Neural progenitor cell (in vitro differentiated cells): ENCODE measurements at places on chromosomes 6 and 20.

DNA sequence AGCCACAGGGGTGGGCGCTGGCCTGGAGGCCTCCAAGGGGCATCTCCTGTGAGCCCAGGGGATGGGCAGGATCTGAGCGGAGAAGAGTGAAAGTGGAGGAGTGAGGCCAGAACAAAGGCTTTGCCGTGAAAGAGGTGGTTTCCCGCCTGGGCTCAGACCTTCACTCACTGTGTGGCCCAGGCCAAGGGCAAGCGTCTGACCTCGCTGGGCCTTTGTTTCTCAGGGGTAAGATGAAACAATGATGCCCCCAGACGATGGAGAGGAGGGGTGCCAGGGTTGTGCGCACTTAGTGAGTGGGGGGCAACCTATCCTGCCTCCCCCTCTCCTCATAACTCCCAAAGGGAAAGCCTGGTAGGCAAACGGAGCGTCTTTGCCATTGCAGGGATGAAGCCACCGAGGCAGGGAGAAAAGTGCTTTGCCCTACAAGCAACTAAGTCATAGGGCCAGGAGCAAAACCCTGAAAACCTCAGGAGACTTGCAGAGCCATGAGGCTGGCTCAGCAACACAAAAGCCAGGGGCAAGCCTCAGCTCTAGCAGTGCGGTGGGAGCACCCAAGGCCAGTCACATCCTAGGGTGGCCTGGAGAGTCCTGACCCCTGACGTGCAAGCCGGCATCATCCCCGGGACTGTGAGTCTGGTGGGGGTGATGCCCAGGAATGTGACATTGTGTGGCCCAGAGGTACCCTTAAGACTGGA, 897 bp upstream of the STMN3 start:
- no peak for DNase-seq

DNA sequence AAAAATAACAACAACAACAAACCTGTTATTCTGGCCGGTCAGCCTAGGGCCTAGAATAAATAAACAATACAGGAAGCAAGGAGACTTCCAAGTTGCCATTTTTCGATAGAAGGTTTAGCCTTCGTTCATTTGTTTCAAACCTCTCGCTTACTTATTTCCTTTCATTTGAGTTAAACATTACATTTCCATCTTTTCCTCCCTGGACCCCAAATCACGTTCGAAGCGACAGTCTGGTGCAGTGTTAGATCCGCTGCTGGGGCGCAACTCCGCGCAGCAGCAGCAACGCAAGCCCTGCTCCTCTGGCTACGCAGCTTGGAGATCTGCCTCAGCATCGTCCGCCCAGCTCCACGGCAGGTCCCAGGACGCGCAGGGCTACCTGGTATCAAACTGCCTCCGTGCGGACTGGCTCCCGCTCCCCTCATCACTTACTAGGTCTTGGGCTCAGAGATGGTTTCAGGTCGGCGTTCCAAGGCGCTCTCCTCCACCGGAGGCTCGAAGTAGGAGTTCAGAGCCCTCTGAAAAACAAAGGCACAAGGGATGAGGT, 530 bp downstream of the TDP2 start:
- DNase-seq = no peak

GRCh38 chr20:17300113-17300512, 73.3 kb downstream of the PCSK2 start:
- no peak for DNase-seq

DNA sequence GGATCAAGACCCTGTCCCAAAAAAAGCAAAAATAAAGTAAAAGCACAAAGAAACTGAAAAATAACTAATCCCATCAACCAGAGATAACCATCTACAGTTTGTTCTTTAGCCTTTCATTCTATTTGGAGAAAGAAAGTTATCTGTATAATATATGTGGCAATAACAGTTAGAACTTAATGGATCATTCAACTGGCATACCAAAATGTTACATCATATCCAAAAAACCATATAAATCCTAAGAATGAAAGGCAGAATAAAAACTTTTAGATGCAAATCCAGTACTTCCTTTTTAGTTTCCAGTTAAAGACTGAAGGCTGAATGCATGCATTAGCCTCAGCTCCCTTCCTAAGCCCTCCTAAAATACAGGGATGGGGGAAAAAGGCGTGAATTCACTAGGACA, 25.2 kb downstream of the ILRUN start:
- DNase-seq = no peak

DNA sequence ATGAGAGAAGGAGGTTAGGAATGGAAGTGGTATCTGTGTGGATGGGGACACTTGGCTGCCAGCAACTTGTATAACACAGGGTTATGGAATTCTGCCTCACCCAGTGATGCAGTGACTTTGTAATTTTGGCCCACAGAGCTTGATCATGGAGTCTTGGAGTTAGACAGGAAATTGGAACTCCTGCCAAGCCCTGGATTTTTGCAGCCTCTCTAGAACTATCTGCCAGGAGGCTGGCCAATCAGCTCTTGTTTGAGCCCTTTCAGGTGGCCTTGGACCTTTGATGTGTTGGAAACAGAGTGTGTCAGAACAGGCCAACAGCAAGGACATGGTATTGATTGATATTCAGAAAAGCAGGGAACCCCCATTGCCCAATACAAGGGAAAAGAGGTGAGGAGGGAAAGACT, 157.7 kb upstream of the GGTLC1 start:
- DNase-seq = no peak

GRCh38 chr6:41934278-41935192, 7.1 kb downstream of the CCND3 start:
- DNase-seq = no peak

DNA sequence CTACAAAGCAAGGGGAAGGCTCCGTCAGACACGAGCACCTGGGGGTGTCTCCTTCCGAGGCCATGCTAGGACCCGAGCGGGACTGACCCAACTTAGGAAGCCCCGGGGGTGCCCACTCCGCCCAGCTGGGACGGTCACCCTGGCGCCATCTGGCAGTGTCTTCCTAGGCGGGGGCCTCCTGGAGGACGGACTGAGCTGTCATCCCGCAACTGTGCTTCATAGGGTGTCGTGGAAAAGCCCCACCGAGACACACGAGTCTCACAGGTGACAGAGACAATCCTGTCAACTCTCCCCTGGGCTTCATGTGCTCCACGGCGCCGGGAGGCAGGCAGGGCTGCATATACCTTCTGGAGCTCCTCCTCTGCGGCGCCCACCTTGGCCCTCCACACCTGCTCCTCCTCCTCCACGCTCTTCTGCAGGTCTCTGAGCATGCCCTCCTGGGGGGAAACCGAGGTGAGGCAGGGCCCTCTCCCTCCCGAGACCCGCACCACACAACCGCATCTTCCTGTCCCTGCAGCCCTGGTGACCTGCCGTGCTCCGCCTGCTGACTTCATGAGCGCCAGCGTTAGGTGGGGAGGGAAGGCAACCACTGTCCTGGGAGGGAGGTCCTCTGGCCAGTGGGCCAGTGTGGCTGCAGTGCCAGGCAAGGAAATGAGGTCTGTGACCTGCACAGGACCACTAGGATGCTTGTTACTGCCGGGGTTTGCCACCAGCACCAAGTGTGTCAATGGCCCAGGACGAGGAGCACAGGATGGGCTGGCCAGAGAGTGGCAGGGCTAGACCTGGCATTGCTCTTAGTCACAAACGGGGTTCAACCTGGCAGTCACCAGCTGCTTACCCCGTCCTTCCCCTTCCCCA, 50.7 kb downstream of the DSTN start:
- DNase-seq = no peak

GRCh38 chr6:133466680-133467079, 225.5 kb downstream of the EYA4 start:
- no peak for DNase-seq

- no peak for DNase-seq
Observed at GRCh38 chr6:36624461-36625157, 30.4 kb downstream of the SRSF3 start.

DNA sequence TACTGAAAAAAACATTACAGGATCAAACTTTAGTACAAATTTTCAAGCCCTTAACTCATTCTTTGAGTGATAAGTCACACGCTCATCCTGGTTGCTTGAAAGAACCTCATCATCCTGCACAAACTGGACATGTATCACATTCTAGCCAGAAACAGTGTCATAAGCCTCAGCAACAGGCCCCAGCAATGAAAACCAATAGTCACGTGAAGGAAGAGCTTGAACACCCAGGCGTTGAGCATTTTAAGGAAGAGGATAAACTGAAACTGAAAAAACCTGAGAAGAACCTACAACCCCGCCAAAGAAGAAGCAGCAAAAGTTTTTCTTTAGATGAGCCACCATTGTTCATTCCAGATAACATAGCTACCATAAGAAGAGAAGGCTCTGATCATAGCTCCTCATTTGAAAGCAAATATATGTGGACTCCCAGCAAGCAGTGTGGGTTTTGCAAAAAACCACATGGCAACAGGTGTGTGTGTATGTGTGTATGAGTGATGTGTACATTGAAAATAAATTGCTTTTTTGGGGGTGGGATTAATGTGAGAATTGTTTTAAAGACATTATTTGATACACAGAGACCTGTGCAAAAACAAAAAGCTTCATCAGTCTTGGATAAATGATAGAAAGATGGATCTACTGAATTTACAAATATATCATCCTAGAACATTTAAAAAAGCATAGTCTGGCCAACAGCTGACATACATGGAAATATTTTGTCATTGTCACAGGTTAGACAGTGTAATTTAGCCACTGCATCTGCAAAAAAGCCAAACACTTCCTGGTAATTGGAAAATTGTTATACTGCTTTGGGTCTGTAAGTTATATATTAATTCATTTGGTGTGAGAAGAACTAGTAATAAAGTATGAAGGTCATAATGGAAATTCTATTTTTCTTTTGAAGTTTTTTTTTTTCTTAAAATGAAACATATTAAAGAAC, 50.1 kb downstream of the PHF3 start:
- DNase-seq = no peak
